ENCODE measurements at places on chromosomes 1 and 21.

GRCh38 chr1:183101841-183102276 is 78.6 kb downstream of the LAMC1 start:
- DNase-seq: no peak

DNA sequence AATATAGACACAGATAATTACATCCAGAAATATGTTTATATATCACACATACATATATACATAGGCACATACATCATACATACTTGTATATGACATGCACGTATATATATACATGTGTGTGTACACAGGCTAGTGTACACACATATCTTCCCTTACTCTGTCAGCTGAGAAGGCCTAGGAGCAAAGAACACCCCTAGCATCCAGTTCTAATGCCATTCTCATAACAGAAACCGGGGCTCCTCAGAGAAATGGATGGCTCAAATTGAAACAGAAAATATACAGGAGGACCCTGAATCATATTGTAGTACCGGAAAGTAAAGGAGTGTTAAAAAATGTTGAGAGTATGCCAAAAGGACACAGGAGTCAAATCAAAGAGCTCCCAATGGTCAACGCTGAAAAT is 19.7 kb upstream of the HYI start:
- DNase-seq: no peak

DNA sequence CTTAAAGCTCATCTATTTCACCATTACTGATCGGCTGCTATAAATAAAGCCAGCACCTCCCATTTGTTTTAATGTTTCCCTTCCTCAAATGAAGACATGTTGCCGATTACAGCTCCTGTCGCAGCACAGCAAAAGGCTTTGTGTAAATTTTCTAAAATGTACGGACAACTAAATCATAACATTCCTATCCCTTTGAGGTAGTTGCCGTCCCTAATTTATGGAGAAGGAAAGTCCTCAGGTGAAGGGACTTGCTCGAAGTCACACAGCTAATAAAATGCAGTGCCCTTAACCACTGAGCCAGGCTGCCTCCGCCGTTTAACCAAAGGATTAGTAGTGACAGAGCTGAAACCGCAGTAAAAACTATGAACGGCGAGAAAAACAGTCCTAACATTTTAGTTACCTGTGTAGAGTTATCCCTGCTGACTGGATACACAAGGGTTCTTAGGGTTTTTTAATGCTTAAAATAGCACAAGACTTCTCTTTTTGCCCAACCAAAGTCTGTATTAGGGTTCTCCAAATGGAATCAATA is 871 bp downstream of the PINK1 start:
- DNase-seq: no peak

DNA sequence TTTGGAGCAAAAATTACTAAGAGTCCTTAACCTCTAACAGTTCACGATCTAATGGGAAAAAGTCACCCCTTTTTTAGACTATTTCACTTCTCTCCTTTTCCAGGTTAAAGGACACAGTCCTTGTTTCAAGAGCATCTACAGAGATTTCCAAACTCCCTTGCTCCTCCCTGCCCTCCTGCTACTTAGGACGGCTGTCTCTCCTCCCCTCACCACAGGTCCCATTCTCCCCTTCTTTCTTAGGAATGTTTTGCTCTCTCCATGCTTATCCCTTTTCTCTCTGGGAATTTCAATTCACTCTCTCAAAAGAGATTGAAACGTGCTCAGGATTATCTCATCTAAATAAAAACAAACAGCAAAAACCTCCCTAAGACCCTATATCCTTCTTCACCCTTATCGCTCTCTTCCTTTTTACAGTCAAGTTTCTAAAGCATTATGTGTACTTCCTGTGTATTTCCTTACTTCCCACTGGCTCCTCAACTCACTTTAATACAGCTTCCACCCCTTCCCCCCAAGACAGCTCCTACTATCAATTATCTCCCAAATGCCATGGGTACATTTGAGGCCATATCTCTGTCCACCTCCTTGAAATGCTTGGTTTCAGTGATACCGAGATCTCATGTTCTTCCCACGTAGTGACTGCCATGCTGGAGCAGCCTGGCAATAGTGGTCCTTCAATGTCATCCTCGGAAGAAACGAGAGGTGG is 43.2 kb upstream of the ZNF281 start:
- no peak for DNase-seq

- no peak for DNase-seq
Observed at GRCh38 chr1:27545271-27545670, 55.3 kb upstream of the WASF2 start.

DNA sequence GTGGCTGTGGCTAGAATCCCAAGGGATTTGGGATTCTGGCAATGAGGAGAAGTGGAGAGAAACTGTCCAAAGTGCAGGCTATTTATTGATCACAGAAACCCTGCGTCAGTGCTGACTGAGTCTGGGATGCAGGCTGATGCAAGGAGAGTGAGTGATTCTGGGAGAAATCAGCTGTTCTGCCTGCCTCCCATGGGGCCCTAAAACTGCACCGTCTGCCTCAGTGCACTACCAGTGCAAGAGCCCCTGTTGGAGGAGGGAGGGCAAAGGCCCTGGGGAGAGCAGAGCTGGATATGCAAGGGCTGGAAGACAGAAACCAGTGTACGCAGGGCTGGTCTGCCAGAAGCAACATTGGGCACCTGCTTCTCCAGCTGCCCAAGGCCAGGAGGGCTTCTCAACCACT is 42.6 kb downstream of the C1orf198 start:
- no peak for DNase-seq

- no peak for DNase-seq
Observed at GRCh38 chr1:211153932-211154331, 20.0 kb upstream of the KCNH1 start.

- no peak for DNase-seq
Observed at GRCh38 chr1:77026135-77026534, 158.9 kb downstream of the ST6GALNAC5 start.

DNA sequence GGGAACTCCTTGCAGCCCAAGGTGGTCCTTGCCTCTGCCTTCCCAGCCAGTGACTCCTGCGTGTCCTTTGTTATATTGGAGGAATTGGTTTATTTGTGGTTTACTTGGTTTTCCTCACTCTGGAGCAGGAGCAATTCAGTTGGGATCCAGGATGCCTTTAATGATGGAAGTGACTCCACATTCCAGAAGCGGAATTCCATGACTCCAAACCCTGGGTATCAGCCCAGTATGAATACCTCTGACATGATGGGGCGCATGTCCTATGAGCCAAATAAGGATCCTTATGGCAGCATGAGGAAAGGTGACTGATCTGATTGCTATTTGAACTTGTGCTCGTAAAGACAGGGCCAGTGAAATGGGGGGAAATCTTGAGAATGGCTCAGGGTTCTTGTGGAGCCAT is 15.1 kb upstream of the PIGV start:
- peak; percentile 97 for DNase-seq

- DNase-seq: no peak
Observed at GRCh38 chr1:39214021-39214713, 9.7 kb downstream of the MACF1 start.

DNA sequence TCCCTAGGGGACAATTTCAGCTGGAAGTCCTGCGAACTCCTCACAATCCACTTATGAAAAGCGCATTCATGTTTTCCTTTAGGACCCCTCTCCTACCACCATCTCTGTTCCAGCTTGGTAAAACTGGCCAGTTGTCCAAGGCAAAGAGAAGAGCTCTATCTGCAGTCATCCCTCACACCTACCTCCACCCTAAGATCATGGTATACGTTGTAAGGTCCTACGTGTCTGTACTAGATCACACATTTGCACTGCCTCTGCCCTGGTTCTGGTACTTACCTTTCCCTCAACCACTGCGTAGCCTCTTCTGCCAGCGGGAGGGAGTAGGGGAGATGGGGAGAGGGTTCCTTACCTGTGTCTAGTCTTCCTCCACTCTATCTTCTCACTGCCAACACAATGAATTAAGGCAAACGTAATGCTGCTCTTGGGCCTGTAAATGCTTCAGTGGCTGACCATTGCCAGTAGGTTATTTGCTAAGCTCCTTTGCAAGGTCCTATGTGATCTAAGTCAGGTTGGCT is 739 bp upstream of the NUP133 start:
- DNase-seq: no peak

- DNase-seq: no peak
Observed at GRCh38 chr1:185520188-185520920, 203.3 kb upstream of the IVNS1ABP start.
